ENCODE measurements at places on chromosomes 2 and 18. TPM values are rescaled to one million over a fixed set of nuclear protein-coding genes. Genes with fewer than 3 reads are reported as not detected.

Gene TRPM8
- not detected for total RNA-seq

Gene RAMP1
- 21.7 TPM for total RNA-seq

Gene IL37
- total RNA-seq = not detected

Gene SPC25
- 3.5 TPM for total RNA-seq

Gene TMEM127
- 27.7 TPM for total RNA-seq

Gene MYO5B
- 2.3 TPM for total RNA-seq

Gene FOXD4L1
- total RNA-seq = under 0.01 TPM

Gene COL5A2
- 529 TPM for total RNA-seq

Gene CNDP1
- total RNA-seq = not detected

Measured in epithelial cell of alveolus of lung (primary cell).